ENCODE measurements at places on chromosomes 5 and 9. TPM values are rescaled to one million over a fixed set of nuclear protein-coding genes. Genes with fewer than 3 reads are reported as not detected.

Gene ARID3C
- not detected for polyA plus RNA-seq

- DNase-seq = no peak
Measured at GRCh38 chr5:61334868-61335615, 3.0 kb downstream of the ZSWIM6 start.

GRCh38 chr9:130302785-130303612 lies 37.4 kb downstream of the HMCN2 start:
- no peak for DNase-seq

DNA sequence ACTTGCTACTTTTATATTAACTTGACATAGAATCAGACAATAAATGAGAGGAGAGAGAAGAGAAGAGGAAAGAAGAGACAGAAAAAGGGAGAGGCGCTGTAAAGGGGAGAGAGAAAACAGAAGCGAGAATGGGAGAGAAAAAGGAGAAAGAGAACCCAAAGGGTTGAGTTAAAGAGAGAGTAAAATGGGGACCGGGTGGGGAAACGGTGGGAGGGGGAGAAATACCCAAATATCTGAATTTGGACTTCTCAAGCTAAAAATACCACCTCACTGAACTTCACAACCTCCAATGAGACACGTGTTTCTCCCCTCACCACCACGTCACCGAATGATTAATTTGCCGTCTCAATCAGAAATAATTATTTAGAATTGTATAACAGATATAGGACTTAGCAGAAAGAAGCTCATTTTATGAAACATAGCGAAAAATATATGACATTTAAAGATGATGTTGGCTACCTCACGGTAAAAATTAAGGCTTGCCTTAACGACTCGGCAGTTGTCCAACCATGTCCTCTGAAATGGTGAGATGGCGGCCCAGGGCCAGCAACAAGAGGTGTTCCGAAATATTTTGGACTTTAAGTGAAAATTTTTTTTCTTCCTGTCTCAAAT lies 204.1 kb downstream of the MEF2C start:
- DNase-seq = no peak

GRCh38 chr9:109417054-109417453 lies 81.1 kb downstream of the PTPN3 start:
- DNase-seq = no peak

DNA sequence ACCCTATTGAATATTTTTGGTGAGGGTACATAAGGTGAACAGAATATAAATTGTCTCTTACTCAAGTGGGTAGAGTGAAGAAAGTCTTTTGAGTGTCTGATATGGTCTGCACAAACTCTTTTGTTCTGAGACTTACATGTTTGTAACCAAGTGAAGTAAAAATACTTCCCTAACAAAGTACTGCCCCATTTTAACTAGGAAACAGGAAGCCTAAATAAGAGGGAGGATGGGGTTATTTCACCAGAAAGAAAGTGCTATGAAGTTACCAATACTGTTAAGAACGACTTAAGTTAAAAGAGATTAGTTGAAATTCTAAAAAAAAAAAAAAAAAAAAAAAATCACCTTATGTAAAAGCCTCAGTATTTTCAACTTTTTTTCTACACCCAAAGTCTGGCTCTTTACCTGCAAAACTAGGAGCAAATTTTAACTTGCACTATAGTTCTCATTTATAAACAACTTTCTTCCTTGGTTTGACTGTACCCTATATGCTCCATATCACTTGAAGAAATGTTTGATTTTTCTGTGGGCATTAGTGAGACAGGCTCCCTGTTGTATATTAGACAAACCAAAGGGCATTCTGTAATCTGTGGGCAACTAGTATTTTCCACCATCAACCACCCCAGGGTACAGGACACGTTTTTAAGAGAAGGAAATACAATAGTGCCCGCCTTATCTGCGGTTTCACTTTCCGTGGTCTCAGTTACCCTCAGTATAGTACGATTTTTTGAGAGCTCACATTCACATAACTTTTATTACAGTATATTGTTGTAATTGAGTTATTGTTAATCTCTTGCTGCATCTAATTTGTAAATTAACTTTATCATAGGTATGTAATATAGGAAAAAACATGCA lies 127.7 kb downstream of the NR3C1 start:
- DNase-seq = no peak

DNA sequence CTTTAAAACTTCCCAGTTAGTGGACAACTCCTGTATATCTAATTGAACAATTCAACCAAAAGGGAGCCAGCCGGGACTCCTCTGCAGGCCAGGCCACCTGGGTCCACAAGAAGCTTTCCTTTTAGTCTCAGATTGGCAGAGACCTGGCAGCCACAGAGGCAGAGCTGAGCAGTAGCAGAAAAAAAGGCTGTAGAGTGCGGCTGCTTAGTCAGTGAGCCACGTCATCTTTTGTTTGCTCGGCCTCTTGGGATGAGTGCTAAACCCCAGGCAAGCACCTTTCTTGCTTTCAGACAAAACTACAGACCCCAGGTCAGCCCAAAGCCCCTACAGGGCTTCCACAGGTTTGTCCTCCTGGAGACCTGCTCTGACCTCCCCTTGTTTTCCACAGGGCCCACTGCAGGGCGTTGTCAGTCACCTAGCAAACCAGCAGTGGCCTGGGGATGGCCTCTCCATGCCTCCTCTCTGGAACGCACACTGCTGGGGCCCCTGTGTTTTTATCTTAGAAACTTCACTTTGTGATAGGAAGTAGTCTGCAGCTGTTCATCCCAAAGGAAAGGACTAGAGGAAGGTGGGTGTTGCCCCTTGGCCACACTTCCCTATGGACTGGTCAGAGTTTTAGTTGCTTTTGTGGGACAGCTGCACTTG lies 49.9 kb downstream of the SHB start:
- DNase-seq = no peak

GRCh38 chr9:6973089-6973488 lies 215.3 kb downstream of the KDM4C start:
- no peak for DNase-seq
